ENCODE measurements at places on chromosomes 3 and 15.

- no peak for DNase-seq
Observed at GRCh38 chr3:196227121-196227561, 10.8 kb downstream of the SLC51A start.

GRCh38 chr3:161142486-161142885 lies 37.3 kb upstream of the B3GALNT1 start:
- no peak for DNase-seq

DNA sequence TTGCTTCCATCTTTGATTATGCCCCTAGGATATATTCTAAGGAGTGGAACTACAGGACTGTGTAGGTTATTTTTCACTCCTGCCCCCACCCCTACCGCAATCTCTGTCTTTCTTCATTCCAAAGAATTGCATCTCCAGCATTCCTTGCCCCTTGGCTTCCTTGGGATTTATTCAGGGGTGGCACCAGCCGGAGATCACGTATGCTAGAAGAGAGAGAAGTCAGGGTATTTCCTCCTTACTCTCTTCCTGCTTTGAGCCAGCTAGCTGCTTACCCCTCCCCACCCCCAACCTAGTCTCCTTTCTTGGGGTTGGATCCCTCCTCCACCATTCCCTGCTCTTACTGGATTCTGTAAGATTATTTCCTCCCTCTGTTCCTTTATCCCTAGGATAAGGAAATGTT lies 35.0 kb upstream of the DENND4A start:
- no peak for DNase-seq

- no peak for DNase-seq
Observed at GRCh38 chr3:149226776-149227175, 5.1 kb upstream of the CP start.

- DNase-seq, result no peak
Observed at GRCh38 chr3:106018929-106019550, 150.2 kb upstream of the CBLB start.

GRCh38 chr15:89003865-89004725 lies 84.2 kb upstream of the ABHD2 start:
- no peak for DNase-seq

DNA sequence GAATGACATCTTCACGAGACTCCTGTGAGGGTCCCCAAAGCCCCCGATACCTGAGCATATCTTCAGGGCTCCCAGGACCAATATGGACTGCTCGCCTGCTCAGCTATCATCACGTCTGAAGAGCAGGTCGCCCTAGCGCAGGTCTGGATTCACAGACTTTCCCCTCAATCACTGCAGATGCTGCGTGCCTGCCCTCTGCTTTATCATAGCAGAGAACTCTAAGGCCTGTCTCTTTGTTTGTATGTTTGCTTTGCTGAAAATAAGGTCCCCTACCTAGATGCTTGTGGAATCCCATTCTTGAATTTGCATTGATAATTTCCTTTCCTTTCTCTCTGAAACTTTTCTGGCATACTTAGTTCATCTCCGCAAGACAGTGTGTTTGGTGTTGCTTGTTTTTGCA lies 140.3 kb upstream of the NSMCE3 start:
- DNase-seq, result no peak

DNA sequence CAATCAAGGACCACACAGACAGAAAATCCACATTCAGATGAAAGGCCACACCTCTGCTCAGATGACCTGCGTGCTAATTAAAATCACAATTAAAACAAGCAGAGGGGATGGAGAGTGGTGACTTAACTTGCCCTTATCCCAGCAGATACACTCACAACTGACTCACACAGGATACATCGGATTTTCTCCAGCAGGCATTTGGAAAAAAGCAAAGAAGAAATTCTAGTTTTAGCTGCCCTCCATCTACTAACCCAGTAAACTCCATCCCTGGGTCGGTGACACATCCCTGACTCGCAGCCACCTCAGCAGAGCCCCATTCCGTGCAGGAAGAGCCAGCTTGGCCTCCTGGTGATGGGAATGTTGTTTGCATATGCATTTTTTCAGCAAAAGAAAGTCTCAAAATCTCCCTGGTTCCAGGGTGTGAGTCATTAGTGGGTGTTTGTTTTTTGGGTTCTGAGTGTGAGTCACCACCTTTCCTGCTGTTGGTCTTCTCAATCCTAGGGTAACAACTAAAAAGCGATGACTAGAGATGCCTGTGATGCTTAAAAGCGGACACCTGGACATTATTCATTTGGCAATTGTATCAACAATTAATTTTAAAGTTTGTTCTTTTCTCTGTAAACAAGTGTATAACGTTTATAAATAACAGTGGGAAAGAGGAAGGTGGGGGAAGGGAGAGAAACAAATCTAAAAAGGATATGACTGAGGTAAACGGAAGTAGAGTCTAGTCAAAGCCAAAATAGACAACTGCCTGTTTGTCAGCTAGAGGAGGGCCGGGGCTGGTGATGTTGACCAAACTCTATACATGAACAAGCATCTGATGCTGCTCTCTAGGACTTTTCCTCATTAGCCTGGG lies 49.8 kb upstream of the SLC4A7 start:
- DNase-seq, result peak; percentile 94

DNA sequence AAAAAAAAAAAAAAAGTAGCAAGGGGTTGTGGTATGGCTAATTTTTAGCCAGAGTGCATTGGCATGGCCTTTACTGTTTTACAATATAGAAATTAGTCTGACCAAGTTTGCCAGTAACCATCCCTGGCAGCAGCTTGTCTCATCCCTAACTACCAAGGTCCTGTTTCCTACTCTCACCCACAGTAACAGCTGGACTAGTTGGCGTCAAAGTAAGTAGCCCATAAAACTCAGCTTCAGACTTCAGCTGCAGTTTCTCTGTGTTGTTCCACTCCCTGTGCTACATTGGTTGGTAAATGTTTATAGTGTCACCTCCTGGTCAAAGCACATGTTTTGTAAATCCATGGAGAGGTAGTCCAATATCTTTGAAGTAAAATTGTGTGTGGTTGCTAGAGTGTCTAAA lies 691.3 kb downstream of the ZPLD1 start:
- no peak for DNase-seq

DNA sequence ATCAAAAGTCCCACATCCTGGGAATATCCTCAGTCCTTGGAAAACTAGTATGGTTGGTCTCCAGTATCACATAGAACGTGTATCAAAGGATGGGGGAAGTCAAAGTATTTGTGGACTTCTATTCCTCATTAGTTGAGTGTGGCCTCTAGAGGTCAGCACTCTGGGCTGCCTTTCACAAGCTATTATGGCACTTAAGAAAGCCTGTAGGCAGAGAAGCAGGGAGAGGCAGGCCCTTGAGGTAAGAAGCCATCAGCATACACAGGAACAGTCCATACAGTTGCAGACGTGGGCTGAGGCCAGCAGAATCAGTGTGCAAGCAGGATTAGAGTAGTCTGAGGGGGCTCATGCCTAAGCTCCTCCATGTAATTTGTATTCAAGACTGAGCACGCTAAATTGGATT lies 341.7 kb downstream of the CLSTN2 start:
- no peak for DNase-seq

DNA sequence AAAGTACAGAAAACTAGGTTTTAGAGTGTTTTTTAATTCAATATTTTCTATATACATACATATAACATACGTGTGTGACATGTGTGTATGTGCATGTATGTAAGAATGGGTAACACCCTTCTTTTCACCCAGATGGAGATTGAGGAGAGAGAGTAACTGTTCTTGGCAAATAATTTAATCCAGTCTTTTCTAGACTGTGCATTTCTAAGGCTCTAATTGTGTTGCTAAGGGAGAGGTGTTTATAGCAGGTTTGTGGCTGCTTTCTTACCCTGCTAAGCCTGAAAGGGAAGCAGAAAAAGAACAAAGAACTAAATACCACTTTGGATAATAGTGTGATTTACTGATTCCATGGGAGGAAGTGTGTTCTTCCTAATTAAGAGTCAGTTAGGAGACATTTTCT lies 46.0 kb upstream of the ALDH1L1 start:
- DNase-seq, result no peak

- DNase-seq, result no peak
Observed at GRCh38 chr15:26890988-26891387, 24.1 kb downstream of the GABRA5 start.

GRCh38 chr15:43210172-43210745 lies 10.6 kb downstream of the EPB42 start:
- no peak for DNase-seq

GRCh38 chr3:25548836-25549235 lies 115.9 kb downstream of the TOP2B start:
- no peak for DNase-seq

- no peak for DNase-seq
Observed at GRCh38 chr3:13655061-13655913, 106.4 kb downstream of the FBLN2 start.

DNA sequence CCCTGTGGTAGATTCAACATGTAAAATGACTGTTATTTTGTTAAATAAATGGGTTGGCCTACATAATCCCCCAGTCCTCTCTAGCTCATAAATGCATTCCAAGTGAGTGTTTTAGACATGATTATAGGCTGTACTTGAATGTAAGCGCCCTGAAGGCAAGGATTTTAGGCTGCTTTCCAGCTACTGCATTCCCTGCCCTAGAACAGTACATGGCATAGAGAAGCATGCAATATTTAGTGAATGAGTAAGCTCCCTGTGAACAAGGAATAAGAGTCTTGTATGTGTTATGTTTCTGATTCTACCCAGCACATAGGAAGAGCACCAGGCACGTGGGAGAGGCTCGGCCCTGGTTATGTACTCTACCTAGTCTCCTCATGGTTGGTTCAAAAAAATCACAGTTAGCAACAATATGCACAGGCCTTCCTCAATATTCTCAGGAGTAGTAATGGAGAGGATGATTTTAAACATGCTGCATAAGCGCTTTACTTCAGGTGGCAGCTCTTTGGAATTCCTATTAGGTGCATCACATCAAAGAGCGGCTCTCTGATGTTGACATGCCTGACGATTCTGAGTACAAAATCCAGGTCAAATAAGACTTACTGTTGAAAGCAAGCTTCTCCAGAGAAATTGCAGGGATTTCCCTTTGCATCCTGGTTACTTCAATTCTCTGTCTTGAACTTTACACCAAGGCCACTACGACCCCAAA lies 456.6 kb downstream of the MAGI1 start:
- DNase-seq, result no peak

DNA sequence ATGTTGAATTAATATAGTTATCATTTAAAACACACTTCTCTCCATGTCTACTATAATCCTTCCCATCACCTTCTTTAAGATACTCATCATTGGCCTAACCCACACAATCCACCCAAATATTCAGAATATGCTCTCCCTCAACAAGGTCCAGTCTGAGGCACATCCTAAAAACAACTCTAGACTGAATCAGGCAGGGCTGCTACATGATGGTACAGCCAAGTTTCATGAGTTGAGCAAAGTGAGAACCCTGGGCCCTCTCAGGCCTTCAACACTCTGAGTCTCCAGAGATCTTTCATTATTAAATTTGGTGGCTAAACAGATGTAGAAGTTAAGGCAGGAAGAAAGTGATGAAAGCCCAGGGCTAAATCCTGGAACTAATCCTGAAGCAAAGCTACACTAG lies 16.2 kb downstream of the ZNF148 start:
- DNase-seq, result no peak

DNA sequence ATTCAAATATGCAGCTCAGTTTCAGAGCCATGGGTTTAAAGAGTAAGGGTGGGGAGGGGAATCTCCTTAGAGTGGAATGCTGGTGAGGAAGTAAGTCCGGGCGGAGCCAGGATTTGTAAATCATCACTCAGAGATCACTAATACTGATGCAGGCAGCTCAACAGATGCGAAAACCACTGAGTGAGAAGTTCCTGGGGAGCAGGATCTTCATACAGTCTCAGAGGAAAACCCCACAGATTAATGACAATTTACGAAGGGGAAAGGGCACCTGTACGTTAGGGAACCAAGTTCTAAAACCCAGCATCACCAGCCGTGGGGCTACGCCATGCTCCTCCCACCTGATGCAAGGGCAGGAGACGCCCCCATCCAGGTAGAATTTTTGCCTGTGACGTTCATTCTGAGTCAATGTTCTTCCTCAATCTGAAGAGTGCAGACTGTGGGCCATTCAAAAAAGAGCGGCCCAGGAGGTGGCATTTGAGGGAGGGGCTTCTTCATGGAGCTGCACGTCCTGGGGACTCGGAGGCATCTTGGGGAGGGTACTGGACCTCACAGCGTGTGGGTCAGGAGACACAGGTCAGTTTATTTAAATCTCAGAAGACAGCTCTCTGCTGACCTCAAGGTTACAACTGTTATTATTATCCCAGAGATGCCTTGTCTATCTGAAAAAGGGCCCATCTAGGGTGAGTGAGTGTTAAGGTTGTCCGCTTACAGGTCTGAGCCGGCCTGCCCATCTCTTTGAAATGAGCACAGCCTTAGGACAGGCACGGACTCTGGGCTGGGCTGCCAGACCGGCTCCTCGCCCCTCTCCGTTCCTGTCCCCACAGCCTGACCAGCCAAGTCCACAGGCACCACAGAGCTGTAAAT lies 228.0 kb downstream of the XXYLT1 start:
- DNase-seq, result no peak

- DNase-seq, result peak; percentile 63
Observed at GRCh38 chr3:25297667-25298585, 130.1 kb upstream of the RARB start.

- no peak for DNase-seq
Observed at GRCh38 chr15:21261965-21262850, 178.1 kb downstream of the POTEB3 start.

DNA sequence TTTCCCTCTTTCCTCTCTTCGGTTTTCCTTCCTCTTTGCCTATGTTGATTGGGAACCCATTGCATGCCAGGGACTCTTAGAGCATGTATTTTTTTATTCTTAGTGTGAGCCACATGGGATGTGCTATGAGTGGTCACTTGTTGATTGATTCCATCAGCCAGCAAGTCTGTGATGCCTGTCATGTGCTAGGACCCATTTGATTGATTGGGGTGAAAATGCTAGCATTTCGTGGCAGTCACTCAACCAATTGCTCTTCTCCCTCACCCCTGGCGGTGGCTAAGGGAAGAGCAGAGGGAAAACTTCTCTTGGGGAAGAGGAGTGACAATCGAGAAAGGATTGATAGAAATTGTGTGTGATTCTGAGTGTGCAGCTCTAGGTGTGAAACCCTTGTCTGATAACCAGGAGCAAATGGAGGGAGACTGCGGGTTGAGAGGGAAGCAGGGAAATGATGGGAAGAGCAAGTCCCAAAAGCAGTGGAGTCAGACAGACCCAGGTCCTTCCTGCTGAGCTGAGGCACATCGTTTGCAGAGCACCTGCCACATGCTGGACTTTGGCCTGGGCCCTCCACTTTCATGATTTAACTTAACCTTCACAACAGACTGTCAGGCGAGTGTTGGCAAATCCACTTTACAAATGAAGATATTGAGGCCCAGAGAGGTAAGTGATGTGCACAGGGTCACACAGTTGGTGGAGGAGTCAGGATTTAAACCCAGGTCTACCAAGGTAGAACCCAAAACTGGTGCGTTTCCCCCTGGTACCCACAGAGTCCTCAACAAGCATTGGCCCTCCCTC lies 40.0 kb downstream of the SLC6A11 start:
- no peak for DNase-seq

GRCh38 chr3:62241279-62241678 lies 132.1 kb downstream of the FEZF2 start:
- DNase-seq, result no peak

DNA sequence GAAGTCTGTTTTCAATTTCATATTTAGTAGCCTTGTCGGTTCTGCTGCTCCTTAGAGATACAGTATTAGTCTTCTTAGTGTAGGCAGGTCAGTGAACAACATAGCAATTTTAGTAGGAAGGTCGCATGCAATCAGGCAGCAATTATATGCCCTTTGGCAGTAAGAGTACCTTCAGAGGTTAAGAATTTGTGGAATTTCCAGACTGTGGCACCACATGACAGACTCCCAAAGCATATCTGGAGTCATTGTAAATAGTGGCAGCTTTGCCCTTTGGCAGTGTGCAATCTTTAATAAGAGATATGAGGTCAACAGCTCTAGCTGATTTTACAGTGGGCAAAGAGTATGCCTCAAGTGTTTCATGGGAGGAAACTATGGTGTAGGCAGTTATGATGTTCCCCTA lies 1532.5 kb upstream of the CADM2 start:
- no peak for DNase-seq

GRCh38 chr15:38263996-38264395 lies 11.4 kb downstream of the SPRED1 start:
- no peak for DNase-seq

Data from brain pericyte (primary cell).